ENCODE measurements at places on chromosomes 7 and 10. TPM values are rescaled to one million over a fixed set of nuclear protein-coding genes. Genes with fewer than 3 reads are reported as not detected.

- H3K4me3 ChIP-seq, result no peak overlapping the region
- peaks cover 12% of the 10 kb centered on the region for H3K36me3 ChIP-seq
- peaks cover 4% of the 10 kb centered on the region for H3K27me3 ChIP-seq
- no peak for DNase-seq
- H3K27ac ChIP-seq, result no peak overlapping the region
- H3K4me1 ChIP-seq, result peaks cover 23% of the 10 kb centered on the region
Measured at GRCh38 chr7:3197567-3198213, 103.4 kb upstream of the SDK1 start.

DNA sequence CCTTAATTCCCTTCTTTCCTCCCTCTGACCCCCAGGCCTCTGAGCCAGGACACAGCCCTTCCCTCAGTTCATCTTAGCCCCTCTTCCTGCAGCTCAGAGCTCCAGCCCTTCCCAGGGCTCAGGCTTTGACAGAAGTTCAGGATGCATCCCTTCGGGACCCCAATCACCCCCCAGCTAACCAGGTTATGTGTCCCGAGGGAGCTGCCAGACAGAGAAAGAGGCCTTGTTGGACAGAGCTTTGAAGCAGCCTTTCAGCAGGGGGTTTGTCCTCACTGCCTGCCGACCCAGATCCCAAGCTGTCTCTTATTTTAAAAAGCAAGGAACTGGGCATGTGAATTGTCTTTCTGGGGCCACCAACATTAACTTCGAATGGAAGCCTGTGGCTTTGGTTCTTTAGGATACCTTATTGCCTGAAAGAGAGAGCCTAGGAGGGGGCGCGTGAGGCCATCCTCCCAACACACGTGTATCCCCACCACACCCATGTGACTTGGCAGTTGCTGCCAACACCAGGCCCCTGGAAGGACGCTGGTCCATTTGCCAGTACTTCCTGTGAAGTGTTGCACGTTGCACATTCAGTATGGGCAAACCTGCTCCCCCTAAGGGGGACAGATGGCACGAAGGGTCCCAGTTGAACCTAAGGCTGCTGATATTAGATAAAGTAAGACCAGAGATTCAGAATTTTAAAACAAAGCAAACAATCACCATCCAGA, 858 bp downstream of the CCDC136 start:
- H3K27me3 ChIP-seq, result peaks cover 13% of the 10 kb centered on the region
- H3K27ac ChIP-seq, result peak overlapping the region; percentile 78
- peak; percentile 53 for DNase-seq
- peaks cover 26% of the 10 kb centered on the region for H3K36me3 ChIP-seq
- H3K4me1 ChIP-seq, result peaks cover 11% of the 10 kb centered on the region

GRCh38 chr10:71300555-71301370, 18.3 kb upstream of the SLC29A3 start:
- H3K4me1 ChIP-seq, result peaks cover 6% of the 10 kb centered on the region
- no peak for DNase-seq
- no peaks in the 10 kb centered on the region for H3K36me3 ChIP-seq
- H3K27me3 ChIP-seq, result peaks cover 6% of the 10 kb centered on the region
- H3K4me3 ChIP-seq, result no peak overlapping the region
- H3K27ac ChIP-seq, result no peak overlapping the region

GRCh38 chr10:71486484-71487114, 89.9 kb downstream of the CDH23 start:
- H3K4me3 ChIP-seq, result no peak overlapping the region
- DNase-seq, result peak; percentile 82
- no peaks in the 10 kb centered on the region for H3K4me1 ChIP-seq
- H3K36me3 ChIP-seq, result peaks cover 20% of the 10 kb centered on the region
- H3K27ac ChIP-seq, result no peak overlapping the region

The IRF5 gene
- total RNA-seq, result not detected

The PRKRIP1 gene
- 31.0 TPM for total RNA-seq

DNA sequence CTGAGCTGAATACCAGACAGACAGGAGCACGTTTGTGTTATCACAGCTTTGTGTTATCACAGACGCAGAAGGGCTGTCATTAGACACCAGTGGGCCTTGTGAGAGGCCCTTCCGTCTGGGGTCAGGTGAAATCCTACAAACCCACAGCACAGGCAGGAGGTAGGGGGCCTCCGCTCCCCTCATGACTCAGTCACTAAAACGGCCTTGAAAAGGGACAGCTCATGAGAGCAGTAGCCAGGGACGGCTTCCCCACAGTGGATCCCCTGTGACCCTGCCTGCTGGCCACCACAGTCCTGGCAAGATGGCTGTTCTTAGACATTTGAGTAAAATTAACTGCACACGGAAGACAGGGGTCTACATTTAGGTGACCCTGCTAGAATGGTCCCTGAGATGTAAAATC, 215.8 kb upstream of the PPP2R2D start:
- DNase-seq, result no peak
- H3K4me1 ChIP-seq, result no peaks in the 10 kb centered on the region
- no peaks in the 10 kb centered on the region for H3K36me3 ChIP-seq
- H3K27me3 ChIP-seq, result peaks cover 3% of the 10 kb centered on the region
- H3K27ac ChIP-seq, result no peak overlapping the region

The DENND2A gene
- 64.7 TPM for total RNA-seq

DNA sequence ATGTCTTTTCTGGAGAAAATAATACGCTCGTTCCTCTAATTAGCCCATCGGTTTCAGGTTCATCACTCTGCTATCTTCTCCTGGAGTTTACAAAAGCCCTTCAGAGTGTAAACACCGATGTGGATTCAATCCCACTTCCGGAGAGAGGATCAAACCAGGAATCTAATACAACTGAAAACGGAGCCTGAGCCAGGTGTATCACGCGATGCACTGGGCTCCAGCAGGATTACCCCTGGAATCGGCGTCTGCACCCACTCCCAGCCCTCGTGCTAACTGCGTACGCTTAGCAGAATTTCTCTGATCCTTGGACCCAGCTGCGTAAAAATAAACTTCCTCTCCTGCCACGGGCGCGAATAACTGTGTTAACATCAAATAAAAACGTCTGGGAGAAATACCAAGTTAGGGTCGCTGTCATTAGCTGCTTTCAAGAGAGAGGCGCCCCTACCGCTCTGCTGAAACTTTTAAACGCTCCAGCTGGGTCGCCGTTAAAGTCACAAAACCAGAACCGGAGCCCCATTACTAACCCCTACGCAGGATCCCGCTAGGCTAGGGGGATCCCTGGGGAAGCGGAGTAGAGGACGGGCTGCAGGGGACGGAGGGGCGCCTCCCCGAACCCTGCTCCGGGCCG, 502 bp downstream of the ZNF3 start:
- H3K27me3 ChIP-seq, result peaks cover 13% of the 10 kb centered on the region
- peaks cover 11% of the 10 kb centered on the region for H3K4me1 ChIP-seq
- H3K27ac ChIP-seq, result peak overlapping the region; percentile 94
